ENCODE measurements at places on chromosomes 2 and 18.

DNA sequence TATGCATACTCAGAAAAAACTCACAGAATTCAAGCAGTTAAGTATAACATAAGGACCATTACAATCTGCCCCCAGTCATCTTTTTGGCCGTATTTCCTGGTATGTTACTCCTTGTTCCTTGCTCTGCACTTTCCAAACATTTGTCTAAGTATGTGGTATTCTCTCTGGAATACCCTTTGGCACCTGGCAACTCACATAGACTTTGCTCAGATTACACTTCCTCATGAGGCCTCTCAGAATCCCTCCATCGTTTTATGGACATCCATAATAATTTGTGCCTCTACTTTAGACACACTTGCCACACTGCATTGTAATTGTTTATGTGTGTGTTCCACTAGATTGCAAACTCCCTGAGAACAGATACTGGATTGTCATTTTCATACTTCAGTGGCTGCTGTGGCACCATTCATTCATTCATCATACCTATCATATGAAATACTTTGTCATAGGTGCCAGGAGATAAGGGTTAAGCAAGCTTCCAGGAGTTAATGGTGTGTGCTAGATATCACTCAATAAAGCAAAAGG, 84.0 kb downstream of the HIBCH start:
- no peak for DNase-seq

- no peak for DNase-seq
These were observed 1.6 kb downstream of the CDH2 start for GRCh38 chr18:28175150-28175929.

GRCh38 chr2:9738535-9739496, 104.5 kb upstream of the TAF1B start:
- no peak for DNase-seq

DNA sequence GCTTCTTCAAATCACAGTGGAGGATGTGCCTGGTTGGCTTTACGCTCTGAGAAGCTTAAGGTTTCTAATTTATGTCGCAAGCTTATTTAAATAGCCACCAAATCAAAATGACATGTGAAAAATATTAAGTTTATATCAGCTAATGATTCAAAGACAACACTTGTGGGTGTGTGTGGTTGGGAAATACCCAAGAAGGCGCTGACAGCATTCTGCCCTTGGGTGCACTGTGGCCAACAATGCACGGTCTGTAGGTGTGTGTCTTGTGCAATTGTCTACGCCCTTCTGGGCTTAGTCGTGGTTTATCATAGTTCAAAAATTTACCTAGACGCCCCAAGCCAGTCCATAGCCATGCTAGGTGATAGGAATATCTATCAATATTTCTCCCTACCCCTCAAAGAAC, 60.9 kb downstream of the KCTD1 start:
- no peak for DNase-seq

DNA sequence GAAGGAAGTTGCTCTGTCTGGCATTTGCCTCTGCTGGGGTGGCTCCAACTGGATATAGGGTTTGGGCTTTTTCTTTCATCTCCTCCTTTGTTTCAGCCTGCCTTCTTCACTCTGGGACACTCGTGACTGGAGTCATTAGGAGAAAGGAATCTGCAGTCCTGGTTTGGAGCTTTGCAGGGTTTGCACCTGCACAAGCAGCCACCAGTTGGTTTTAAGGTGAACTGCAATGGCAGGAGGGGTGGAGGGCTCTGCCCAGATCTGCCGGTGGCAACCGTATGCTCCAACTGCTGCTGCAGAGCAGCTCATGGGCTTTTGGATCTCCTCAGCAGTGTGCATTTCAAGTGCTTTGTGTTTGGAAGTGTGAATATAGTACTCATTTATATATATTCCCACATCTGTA, 131.3 kb upstream of the MGAT5 start:
- DNase-seq: no peak

- DNase-seq: no peak
These were observed 7.7 kb upstream of the RHBDD1 start for GRCh38 chr2:226828191-226828590.

DNA sequence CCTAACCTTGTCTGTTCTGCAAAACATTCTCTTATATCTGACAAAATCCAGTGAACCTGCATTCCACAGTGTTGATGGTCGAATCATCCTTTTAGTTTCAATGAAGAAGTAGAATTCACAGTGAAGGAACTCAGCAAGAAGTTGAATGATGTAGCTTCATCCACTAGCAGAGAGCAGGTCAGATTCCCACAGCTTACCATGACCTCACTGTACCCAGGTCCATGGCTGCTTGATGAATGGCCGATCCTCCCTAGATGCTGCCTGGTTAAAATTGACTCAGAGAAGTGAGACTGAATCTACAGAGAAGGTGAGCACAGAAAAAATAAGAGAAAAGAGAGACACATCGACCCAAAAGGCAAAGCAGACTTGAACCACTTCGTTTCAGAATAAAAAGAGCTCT, 906.0 kb upstream of the CHAC2 start:
- no peak for DNase-seq

- DNase-seq: peak; percentile 71
These were observed 285.9 kb downstream of the RNF144A start for GRCh38 chr2:7203056-7203467.

GRCh38 chr2:160156665-160157064, 43.4 kb downstream of the ITGB6 start:
- DNase-seq: no peak

DNA sequence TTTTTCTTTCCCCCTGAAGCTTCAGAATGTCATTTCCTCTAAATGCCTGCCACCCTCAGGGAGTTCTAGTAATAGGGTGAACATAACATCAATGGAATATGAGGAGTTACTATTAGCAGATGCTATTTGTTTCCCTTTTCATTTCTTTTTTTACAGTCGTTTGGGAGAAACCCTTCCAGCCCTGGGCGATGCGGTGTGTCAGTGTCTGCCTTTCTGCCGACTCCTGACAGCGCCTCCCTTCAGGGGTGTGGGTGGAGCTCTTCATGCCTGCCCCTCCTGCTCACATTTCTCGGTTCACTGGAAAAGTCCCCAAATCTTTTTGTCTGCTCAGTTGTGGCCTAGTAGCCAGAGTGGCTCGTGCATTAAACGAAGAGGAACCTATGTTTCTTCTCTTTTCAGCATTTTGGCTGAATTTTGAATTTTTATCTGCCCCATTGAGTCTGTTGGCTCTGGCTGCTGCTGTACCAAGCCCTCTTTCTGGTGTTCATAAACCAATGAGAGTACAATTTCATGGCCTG, 72.3 kb downstream of the FMNL2 start:
- DNase-seq: no peak

DNA sequence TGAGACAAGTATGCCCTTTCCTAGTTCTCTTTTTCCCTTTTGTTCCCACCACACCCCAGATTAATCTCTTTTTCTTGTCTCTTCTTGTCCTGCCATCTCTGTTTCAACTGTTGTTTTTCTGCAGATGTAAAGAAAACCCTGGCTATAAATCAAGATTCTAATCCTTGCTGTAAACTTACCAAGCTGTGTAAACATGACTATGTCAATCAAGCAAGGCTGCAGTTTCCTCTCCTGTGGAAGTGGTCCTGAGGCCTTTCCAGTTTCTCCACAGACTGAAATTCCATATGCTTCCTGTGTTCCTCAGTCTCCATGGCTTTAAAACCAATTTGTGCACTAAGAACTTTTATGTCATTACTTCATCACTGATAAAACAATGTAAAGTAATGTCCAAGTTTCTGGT, 288.8 kb upstream of the PIK3C3 start:
- DNase-seq: no peak

DNA sequence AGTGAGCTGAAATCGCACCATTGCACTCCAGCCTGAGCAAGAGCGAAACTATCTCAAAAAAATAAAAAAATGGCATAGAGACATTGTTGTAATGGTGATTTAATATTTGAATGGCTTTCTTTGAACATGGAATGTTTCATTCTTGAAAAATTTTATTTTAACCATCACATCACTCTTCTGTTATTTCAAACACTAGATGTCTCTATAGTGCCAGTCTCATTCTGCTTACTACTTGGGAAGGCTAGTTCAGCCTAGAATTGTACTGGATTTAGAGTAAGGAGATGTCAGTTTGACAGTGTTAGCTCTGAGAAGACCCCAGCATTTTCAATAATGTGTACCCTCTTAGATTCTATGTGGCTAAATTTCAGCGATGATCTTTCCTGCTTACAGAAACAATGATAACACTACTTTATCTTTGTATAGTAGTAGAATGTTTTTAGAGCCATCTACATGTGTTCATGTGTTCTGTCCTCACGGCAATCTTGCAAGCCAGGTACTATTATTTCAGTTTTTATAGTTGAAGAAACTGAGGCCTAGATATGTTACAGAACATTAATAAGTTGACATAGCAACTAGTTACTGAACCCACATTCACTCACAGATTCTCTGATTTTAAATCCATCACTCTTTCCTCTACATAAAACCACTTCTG, 142.9 kb upstream of the ZSWIM2 start:
- no peak for DNase-seq

- no peak for DNase-seq
These were observed 62.1 kb downstream of the DIPK1C start for GRCh38 chr18:74395006-74395405.

GRCh38 chr2:28360718-28361293, 31.9 kb upstream of the FOSL2 start:
- DNase-seq: no peak

DNA sequence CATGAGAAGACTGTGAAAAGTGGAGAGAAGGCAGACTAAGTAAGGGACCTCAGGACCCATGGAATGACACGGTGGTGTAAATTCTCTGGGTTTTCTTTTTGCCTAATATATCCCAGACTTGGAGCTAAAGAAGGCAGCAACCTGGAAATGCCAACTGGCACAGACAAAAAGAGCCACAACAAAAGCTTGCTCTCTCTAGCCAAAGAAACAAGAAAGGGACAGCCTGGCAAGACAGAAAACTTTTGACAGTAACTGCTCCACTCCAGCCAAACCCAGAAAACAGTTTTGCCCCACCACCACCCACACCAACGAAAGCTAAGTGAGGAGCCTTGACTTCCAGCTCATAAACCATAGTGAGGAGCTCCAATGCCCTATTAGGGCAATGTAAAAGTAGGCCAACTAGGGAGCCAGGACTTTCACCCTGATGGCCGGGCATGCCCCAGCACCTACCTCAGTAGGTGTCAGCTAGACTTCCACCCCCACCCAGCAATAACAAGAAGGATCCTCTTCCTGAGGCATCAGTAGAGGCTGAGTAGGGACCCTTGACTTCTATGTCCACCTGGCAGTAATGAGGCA, 35.5 kb downstream of the PELI1 start:
- DNase-seq: no peak

DNA sequence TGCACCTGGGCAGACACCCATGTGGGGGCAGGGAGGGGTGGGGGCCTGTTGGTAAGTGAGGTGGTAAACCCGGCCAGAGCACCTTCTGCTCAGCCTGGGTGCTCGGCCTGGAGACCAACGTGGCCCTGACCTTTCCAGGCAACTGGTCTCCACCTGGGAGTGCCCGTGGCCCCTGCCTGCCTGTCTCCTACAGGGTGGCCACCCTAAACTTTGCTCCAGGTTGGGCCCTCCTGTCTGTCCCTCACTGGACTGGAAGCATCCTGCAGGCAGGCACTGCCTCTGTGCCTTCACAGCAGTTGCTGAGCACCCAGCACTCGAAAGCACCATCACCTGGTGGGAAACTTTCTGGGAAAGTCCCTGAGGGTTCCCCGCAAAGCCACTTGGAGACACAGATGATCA, 171.3 kb downstream of the TWIST2 start:
- no peak for DNase-seq

DNA sequence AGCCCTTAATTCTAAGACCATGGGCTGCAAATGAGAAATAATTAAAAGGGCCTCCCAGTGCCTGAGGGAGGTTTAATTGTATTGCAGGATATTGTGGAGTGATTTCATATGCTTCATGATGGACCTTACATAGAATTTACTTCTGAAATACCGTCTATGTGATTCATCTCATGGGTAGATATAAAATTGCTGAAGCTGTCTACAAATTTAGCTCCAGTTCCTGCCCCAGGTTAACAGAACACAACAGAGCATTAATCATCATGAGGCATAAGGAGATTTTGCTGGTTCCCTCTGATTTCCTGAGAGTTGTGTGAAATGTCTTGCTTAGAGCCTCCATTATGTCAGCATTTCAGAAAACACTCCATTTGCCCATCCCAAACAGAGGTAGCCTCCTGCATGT, 770 bp downstream of the UPP2 start:
- DNase-seq: no peak

GRCh38 chr2:105431367-105432043, 32.7 kb upstream of the FHL2 start:
- DNase-seq: no peak

DNA sequence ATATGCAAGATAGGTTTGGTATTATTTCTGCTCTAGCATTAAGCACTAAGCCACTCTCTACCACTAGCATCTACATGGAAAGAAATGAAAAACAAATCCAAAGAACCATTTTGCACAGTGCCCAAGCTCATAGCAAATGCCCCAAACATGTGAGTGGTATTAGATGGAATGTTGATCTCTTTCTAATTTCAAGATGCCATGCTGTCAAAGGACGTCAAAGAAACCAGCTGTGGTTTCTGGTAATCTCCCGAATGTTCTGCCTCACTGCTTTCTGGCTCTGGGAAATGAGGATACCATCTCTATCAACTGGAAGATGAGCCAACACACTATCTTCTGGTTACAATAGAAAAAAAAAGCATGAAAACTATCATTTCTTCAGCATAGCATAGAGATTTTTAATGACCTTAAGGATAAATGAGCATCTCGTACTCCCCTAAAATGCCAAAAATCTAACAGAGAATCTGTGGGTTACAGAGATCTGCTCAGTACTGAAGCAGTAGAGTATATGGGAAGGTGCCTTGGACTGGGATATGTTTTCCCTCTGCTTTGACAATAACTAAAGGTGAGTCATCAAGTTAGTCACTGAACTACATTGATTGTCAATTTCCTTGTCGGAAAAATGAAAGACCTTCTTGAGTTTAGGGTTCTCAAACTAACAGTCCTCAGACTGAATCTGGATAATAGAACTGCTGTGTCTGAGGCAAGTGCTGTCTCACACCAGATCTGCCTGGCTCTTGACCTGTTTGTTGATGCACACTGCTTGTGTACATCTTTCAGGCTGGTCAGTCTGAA, 244.8 kb upstream of the NCKAP5 start:
- no peak for DNase-seq

DNA sequence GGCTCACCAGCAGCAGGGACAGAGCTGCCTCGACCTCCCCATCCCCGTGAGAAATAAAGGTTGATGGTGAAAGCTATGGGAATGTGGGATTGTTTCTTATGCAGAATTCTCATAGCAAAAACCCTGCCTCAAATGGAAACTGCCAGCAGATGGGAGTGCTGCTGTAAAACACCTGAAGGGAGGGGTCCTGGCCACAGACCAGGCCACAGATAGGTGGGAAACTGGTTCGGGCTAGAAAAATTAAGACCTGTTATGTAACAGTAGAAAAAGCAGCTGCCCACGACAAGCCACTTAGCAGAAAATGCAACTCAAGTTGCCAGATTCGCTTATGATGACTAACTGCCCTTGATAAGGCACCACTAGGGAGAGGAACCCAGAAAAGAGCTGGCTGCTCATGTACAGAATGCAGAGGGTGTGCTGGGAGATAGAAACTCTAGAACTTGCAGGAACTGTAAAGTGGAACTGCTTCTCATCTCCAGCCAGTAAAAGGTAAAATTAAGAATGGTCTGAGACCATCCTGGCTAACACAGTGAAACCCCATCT, 114.5 kb upstream of the SALL3 start:
- no peak for DNase-seq

- DNase-seq: no peak
These were observed 65.1 kb downstream of the EDAR start for GRCh38 chr2:108923736-108924579.

- no peak for DNase-seq
These were observed 60.4 kb downstream of the ANO7 start for GRCh38 chr2:241248897-241249296.

GRCh38 chr2:197893403-197894177, 89.2 kb downstream of the PLCL1 start:
- no peak for DNase-seq
